ENCODE measurements at places on chromosomes 2 and 18.

DNA sequence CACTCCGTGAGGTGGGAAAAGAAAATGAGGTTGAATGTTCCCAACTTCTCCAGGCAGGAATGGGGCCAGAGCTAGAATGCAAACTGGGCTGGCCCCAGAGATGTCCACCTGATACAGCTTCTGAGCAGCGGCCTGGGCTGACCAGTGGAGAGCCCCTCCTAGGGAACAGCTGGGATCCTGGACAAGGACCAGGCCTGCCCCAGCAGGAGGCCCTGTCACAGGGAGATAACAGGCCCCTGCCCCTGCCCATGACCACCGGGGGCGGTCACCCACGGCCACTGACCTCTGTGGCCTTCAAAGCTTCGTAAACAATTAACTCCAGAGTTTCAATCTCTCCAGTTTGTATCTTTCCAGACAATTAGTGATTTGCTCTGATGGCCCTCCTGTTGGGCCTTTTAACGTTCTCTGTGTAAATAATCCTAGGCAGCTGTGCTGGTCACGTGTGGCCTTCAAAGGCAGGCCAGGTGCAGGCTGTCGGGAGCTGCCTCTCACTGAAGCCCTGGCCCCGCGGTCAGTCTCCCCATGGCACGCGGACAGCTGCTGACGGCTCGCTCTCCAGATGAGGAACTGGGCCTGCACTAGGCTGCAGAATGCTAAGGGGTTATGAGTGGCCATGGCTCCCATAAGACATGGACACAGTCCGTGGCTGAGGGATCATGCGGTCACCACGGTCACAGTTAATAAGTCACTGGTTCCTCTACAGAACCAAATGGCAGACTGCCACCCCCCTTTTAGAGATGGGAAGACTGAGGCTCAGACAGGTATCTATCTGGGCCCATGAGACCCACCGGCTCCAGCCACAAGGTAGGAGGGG, 9.2 kb downstream of the HS6ST1 start:
- DNase-seq: no peak

- DNase-seq: no peak
Observed at GRCh38 chr2:219905640-219906039, 278.2 kb downstream of the SLC4A3 start.

DNA sequence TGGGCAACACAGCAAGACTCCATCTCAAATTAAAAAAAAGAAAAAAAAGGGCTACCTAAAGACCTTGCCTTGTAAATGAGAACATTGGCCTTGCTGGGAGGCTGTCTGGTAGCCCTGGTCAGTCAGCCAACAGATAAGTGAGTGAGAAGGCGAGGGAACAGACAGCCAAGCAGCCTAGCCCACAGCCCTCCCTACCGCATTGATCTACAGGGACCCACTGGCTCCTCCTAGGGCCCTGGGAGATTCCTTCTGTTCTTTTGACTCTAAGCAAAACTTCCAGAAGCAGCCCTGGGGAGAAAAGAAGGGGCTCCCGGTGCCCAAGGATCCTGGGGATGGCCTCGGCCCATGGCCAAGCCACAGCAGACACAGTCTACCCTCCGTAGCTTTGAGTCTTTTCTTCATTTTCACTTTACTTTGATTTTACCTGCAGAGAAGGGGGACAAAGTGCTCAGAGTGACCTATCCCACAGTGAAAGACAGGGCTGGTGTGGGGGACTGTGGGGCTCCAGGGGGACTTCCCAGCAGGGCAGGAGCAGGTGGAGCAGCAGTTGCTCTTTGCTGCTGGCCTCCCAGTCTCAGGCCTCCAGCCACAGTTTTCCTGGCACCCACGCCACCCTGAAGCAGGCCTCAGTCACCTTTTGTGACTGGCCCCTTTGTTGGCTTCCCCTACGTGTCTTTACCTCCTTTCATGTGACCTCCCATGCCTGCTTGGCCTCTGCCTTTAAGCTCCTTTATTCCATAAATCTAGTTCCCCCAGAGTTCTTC, 5.1 kb downstream of the CEP68 start:
- DNase-seq: no peak

GRCh38 chr2:67015681-67016080, 381.5 kb upstream of the ETAA1 start:
- no peak for DNase-seq

- DNase-seq: no peak
Observed at GRCh38 chr2:148634749-148635148, 9.8 kb upstream of the EPC2 start.

GRCh38 chr2:183088061-183088460, 9.5 kb downstream of the DUSP19 start:
- DNase-seq: no peak

DNA sequence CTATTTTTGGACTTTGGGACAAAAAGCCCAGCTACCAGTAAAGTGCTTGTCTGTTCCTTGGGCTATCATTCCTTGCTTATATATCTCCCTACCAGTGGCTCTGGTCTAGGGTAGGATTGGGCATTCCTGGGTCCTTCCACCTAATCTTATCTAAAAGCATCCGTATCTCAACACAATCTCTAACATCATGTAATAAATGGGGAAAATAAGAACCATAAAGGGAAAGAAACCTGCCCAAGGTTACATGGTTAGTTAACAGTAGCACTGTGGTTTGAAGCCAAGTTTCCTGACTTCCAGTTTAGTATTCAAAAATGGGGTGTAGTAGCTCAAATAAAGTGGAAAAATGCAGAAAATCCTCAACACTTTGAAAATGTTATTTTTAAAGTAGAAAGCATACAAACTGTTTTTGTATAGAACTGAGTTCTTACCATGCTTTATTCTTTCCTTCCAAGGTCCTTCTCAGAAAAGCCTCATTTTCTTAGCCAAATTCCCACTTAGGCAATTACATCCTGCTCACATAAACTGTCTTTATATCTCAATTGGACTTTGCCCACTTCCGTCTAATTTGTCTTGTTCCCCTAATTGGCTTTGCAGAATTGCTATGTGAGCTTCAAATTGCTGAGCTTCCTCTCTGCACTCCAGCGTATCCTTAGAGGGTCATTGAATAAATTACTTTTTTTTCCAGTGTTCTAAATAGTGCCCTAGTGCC, 273.1 kb upstream of the UBE2E3 start:
- DNase-seq: no peak

DNA sequence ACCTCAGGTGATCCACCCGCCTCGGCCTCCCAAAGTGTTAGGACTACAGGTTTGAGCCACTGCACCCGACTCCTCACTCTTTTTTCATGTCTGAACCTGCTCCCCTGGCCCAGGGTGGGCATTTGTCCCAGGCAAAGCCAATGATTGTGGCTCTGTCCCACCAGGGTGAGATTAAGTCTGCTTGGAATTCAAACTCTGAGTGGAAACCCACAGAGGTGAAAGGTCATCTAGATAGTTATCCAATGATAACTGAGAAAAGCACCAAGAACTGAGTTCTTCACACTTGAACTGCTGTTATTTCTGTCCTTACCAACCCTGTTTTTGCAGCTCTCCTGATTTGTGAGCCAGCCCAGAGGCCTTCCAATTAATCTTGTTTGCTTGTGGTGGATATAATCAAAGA, 62.4 kb upstream of the ACVR1 start:
- no peak for DNase-seq

DNA sequence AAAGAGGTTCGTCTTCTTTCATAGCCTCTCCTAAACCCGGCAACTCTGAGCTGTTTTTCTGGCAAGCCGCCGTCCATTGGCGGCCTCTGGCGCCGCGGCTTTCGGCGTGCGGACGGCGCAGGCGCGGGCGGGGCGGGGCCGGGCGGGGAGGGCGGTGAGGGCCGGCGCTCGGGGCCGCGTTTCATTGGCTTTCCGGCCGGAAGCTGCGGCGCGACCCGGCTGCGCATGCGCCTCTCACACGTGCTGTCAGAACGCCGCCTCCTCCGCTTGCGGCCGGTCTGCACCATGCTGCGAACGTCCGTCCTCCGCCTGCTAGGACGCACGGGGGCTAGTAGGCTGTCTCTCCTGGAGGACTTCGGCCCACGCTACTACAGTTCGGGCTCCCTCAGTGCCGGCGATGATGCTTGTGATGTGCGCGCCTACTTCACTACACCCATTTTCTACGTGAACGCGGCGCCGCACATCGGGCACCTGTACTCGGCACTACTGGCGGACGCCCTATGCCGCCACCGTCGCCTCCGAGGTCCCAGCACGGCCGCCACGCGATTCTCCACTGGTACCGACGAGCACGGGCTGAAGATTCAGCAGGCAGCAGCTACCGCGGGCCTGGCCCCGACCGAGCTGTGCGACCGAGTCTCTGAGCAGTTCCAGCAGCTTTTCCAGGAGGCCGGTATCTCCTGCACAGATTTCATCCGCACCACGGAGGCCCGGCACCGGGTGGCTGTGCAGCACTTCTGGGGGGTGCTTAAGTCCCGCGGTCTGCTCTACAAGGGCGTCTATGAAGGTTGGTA, at the start of gene MARS2:
Gene MARS2 (plus strand): TSS at position 249 of the 791 bp plus-strand sequence. CDS start 37 bp downstream, at position 286.
- DNase-seq: peak; percentile 93

- DNase-seq: no peak
Observed at GRCh38 chr2:138727956-138728355, 52.2 kb downstream of the NXPH2 start.

- DNase-seq: no peak
Observed at GRCh38 chr2:63926815-63927214, 85.1 kb downstream of the UGP2 start.

GRCh38 chr18:60259052-60259681, 113.4 kb downstream of the MC4R start:
- DNase-seq: no peak

DNA sequence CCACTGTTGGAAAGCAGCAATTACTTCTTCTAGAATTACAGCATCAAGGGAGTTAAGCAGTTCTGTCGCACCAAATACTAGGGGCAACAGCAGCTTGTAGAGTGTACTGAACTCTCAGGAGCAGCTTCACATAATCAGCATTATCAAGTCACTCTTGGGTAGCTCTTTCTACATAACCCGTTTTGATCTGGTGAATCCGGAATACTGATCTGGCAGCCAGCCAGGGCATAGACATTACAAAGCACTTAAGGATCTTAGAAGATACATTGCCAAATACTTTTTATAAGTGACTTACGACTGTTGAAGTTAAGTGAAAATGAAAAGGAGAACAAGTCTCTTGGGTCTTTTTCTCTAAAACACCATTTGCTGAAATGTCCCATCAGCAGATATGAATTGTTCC, 73.2 kb upstream of the NETO1 start:
- no peak for DNase-seq

- DNase-seq: no peak
Observed at GRCh38 chr2:197248623-197249022, 62.0 kb downstream of the ANKRD44 start.

GRCh38 chr2:77746780-77747179, 224.6 kb upstream of the LRRTM4 start:
- DNase-seq: no peak

DNA sequence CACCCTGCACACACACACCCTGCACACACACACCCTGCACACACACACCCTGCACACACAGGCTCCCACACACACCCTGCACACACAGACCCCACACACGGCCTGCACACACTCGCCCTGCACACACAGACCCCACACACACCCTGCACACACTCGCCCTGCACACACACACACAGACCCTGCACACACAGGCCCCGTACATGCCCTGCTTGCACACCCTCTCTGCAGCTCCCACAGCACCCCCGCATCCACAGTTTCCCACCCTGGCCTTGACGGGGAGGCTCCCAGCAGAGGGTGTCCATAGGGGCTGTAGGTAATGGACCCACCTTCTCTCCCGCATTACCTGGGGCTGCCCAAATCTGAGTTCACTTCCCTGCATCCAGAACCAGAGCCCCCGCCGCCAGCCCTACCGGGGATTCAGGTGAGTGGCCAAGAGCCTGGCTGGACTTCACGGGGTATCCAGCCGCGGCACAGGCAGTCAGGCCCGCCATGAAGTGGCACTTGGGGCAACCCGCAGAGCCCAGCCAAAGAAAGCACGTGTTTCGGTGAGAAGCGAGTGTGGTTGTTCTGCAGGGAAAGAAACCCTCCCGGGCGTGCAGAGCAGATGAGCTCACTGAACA, 88.6 kb upstream of the GPC1 start:
- DNase-seq: no peak

- no peak for DNase-seq
Observed at GRCh38 chr18:79403723-79404566, 8.2 kb downstream of the NFATC1 start.

DNA sequence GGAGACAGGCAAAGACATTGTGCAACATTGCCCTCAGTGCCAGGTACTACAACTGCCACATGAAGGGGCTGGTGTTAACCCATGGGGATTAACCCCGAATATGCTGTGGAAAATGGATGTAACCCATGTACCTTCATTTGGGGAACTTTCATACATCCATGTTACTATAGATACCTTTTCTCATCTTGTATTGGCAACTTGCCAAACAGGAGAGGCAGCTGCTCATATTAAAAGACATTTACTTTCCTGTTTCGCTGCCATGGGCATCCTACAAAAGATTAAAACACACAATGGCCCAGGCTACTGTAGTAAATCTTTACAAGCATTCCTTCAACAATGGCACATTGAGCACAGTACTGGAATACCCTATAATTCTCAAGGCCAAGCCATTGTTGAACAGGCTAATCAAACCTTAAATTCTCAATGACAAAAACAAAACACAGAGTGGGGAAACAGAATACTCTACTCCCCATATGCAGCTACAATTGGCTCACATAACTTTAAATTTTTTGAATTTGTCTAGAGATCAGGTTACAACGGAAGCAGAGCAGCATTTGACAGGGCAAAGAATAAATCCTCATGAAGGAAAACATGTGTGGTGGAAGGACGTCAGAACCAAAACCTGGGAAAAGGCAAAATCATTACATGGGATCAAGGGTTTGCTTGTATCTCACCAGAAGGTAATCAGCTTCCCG, 1723.5 kb upstream of the LRRTM1 start:
- no peak for DNase-seq

DNA sequence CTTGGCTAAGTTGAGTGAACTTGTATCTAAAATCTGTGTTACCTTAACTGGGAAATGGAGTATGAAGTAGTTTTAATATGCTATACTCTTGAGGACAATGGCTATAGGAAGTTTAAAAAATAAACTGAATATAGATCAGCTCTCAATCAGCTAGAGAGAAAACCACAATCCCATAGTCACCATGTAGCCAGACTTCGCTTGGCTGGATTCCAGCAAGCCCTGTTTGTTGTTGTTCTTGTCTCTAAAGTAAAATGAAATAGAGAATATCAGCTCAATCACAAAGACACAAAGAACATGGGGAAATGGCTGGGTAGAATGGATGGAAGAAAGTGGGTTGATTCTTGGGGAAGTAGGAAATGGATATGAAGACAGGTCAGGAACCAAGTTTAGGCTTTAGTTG, 234.9 kb downstream of the PHLPP1 start:
- no peak for DNase-seq

GRCh38 chr2:229445501-229446211, 174.6 kb upstream of the PID1 start:
- DNase-seq: no peak

GRCh38 chr2:159199761-159200465, 86.6 kb downstream of the WDSUB1 start:
- DNase-seq: no peak

All from CD4-positive, alpha-beta T cell treated with Interleukin-2 at 100 ng/mL for 4 hours (primary cell).